Caudate nucleus (tissue), 63 donors: ENCODE measurements at places on chromosomes 7 and 10.

DNA sequence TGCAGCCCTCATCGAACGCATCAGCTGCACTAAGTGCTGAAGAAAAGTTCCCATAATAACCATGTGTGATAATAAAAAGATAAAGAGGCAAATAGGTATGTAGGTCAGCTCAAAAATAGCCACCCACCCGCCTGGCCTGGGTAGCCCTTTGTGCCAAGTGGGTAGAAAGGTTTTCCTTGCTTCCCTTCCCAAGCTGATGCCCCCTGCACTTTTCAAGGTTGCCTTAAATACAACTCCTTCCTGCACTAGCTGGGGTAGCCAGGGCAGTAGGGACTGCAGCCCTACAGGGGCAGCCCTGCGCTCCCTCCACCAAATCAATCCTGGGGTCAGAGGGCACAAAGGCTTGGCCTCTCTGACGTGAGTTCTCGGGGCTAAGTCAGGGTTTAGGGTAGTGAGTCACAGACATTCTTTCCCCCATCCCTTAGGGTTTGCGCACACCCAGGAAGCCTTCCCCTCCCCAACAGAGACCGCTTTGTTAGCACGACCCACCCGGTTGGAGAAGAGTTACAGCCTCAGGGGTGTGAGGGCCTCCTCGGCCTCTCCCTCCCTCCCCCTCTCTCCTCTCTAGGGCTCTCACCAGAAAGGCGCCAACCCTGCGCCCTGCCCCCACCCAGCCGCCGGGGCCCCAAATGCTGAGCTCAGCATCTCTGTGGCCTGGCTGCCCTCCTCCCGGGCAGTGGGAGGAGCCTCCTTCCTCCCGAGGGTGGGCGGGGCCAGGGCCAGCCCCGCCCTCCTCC lies 13.3 kb upstream of the DDIT4 start:
- peak; percentile 79 for DNase-seq

GRCh38 chr10:119687192-119688032 lies 36.2 kb downstream of the BAG3 start:
- DNase-seq = no peak

DNA sequence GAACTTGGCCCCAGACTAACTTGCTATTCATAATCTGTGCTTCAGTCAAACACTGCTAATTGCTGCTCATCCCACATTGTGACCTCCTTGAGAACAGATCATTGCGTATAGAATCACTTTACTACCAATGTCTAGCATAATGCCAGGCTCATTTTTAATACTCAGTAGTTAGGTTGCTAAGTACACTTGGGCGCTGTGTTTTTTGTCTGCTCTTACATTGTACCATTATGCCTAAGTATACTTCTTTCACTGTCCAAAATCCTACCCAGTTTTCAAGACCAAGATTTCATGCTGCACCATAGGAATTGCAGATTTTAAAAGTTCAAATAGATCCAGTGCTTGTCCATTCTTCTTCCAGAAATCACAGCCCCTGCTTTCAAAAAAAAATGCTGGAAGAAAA lies 32.8 kb upstream of the TMEM106B start:
- no peak for DNase-seq

GRCh38 chr7:116691664-116692063 lies 19.7 kb downstream of the MET start:
- DNase-seq = no peak

DNA sequence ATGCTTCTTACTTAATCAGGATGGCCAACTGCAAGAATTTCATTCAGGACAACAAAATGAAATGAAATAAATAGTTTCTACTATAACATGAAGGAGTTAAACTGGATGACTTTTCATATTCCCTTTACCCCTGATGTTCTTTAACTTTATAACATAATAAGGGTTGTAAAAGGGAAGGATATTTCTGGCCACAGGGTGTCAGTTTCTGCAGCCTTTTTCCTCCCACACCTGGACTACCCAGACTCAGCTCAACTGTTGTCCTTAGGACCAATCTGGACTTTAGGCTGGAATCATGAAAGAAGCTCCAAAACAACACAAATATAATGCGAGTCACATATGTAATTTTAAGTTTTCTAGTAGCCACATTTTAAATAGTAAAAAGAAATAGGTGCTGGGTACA lies 43.4 kb downstream of the PRPS1L1 start:
- no peak for DNase-seq

DNA sequence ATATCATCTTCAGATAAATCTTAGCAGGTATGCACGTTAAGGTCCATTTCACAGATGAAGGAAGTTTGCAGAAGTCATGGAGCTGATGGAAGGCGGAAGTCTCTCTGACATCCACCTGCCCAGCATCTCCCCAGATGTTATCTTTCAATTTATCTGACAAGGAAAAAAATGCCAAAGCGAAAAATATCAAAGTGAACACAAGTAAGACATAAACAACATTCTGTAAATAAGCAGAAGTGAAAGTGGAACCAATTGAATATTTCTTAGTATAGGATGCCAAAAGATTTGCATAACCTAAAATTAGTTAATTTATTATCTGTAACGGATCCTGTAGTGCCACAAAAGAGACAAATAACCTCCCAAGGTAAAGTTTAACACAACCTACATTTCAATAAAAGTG lies 73.6 kb upstream of the NEBL start:
- no peak for DNase-seq

DNA sequence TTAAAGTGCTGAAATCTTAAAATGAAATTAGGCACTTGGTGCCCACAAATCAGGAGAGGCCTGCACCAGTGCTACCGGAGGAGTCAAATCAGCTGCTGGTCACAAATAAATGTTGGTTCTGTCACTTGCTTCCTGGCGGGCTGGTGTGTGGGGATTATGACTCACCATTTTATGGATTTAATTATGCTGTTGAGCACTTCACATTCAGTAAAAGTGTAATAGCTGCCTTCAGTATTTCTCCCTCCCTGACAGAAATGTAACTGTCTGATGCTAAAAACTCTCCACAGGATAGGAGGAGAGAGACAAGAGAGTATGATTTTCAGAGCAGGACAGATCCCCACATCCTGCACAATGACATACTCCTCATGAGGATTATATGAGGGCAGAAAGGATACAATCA lies 186.0 kb downstream of the JAZF1 start:
- no peak for DNase-seq

DNA sequence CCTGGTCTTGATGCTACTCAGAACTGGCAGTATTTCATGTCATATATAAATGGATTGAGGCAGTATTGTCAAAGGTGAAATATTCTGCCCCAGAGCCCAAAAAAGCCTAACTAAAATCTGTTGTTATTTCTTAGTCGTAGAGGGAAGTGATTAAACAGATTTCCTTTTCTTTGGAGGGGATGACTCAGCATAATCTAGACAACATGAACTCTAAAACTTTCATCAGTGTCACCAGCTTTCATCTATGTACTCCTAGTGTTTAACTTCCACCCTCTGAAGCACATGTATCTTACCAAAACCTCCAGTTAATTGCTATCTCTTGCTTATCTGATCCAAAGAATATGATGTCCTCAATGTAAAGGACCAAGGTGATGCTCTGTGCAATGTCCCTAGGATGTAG lies 97.1 kb upstream of the ARID5B start:
- DNase-seq = no peak

DNA sequence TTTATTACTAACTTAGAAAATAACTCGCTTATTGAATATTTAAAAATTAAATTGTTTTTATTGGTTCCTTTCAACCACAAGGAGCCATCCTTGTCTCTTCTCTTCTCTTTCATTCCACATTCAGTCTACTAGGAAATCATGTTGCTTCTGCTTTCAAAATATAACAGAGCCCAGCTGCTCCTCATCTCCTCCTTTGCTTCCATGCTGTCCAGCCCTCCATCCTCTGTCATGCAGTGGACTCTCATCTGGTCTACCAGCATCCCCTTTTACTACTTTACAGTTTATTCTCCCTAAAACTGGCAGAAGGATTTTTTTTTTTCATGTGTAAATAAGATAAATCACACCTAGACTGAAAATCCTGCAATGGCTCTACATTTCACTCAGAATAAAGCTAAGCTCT lies 198.2 kb upstream of the CSTF2T start:
- no peak for DNase-seq

GRCh38 chr7:112293416-112293815 lies 86.9 kb downstream of the ZNF277 start:
- no peak for DNase-seq

DNA sequence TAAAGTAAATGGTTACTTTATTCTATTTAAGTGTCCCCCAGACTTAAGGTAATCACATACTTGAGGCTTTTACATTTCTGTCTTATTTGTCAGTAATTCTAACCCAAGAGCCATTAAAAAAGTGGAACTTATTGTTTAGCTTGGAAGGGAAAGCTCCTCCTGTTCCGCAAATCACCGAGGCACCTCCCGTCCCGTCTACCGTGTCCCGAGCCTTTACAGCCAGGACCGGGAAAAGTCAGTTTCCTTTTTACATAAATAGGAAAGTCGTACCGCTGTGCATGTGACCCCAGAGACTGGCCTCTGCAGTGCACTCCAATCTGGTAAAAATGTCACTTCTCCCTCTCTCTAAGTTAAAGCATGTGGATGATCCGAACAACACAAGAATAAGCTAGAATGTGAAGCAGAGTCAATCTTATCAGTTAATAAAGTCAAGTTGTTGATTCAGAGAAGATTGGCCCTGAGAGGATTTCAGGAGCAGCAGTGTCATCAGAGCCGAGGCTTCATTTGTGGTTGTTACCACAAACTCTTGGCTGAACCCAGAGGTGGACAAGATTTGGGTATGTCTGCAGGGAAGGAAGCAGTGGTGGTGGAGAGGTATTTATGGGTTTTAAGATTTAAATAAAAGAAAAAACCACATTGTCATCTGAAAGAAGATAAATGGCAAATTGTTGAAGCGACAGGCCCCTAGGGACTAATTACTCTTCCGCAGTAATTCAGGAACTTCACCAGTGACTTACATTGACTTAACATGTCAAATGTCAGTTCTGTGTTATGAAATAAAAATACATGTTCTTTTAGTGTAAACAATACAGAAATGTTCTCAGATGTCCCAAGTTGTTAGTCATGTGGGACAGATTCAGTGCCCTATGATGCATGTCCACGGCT lies 316.6 kb upstream of the ZNF32 start:
- DNase-seq = no peak

DNA sequence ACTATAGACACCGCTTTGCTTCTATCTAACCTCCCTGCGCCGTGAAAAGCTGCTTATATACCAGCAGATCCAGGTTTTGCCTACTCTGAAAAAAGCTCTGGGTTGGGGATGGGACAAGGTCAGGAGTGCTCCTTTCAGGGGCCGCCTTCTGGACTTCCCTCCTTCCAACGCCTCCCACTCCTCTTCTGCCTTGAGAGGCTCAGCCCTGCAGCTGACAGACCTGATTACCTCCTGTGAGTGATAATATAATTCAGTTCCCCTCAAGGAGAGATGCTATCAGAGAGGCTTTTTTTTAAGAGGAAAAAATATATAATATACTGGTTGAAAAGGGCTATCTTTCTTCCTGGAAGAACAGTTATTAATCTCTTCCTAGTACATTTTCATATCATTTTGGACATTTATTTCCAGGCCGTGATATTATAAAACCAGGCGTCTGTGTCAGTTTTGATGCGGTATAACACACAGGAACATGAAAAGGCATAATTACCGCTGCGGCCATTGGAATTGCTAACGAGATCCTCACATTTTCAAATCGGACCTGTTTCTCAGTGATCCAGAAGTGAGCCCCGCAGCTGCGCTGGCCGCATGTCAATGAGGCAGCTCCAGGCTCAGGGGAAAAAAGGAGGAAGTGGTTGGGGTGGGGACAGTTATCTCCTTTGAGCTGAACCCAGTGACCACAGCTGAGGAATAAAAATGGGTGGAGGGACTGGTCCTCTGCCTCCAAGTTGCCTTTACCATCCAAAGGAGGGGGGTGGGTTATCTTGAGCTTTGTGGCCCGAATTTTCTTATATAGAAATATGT lies 457.1 kb downstream of the TYW1 start:
- no peak for DNase-seq

DNA sequence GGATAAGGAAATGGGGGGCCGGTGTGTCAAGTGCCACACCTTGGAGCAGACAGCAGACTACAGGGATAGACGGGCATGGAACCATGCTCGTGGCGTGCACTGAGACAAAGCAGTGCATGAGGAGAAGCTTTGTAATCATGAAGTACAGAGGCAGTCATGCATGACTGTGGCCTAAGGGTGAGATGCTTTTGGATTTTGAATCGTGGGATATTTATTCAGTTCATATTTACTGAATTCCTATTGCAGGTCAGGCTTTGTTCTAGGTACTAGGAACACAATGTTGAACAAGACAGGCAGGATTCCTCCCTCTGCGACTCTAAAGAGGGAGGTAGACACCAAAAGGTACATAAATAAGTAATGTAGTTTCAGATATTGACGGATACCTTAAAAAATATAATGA lies 597.6 kb downstream of the PARD3 start:
- DNase-seq = no peak

GRCh38 chr7:33750177-33750576 lies 155.2 kb upstream of the BMPER start:
- DNase-seq = no peak

DNA sequence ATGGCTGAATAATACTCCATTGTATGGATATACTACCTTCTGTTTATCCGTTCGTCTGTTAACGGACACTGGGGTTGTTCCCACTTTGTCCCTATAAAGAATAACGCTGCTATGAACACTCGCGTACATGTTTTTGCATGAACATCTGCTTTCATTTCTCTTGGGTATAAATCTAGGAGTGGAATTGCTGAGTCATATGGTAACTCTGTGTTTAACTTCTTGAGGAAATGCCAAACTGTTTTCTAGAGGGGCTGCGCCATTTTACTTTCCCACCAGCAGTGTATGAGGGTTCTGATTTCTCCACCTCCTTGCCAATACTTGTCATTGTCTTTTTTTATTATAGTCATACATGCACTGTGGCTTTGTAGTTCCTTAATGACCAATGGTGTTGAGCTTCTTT lies 20.6 kb upstream of the RASSF4 start:
- DNase-seq = no peak

DNA sequence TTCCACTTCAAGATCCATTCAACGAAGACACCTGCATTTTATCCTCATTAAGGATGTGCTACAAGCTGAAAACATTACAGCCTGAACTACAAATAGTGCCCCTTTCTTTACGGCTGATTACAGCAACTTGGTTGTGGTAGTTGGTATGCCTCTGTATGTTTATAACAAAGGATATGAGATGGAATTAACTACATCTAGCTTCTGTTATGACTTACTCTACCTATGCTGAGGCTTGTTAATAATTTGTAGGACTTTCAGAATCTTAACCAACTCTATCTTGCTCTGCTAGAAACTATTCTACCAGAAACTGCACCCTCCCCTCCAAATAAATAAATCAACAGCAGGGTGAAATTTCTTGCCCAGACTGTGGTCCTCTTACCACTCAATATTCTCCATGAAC lies 448.1 kb downstream of the GRM8 start:
- DNase-seq = no peak
